ENCODE measurements at places on chromosomes 6 and 20.

GRCh38 chr6:72724545-72724944 lies 102.7 kb downstream of the KCNQ5 start:
- no peak for DNase-seq
- H3K27ac ChIP-seq, result no peak overlapping the region
- H3K36me3 ChIP-seq, result no peaks in the 10 kb centered on the region
- H3K4me1 ChIP-seq, result no peaks in the 10 kb centered on the region

DNA sequence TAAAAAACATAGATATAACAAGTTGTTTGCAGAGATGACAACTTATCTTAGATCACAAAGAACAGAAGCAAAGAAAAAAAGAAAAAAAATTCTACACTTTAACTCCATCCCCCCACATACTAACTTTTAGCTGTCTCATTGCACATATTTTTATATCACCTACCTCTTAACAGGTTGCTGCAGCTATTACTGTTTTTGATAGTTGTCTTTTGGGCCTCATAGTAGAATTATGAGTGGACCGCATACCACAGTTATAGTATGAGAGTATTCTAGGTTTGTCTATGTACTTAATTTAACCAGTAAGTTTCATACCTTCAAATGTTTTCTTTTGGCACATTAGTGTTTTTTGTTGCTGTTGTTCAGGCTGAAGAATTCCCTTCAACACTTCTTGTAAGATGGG lies 12.3 kb downstream of the RSPH3 start:
- no peaks in the 10 kb centered on the region for H3K4me1 ChIP-seq
- no peak overlapping the region for H3K27ac ChIP-seq
- DNase-seq, result no peak

- H3K4me3 ChIP-seq, result no peak overlapping the region
- DNase-seq, result no peak
- no peaks in the 10 kb centered on the region for H3K36me3 ChIP-seq
These were observed 10.7 kb upstream of the HDDC2 start for GRCh38 chr6:125312478-125312877.

DNA sequence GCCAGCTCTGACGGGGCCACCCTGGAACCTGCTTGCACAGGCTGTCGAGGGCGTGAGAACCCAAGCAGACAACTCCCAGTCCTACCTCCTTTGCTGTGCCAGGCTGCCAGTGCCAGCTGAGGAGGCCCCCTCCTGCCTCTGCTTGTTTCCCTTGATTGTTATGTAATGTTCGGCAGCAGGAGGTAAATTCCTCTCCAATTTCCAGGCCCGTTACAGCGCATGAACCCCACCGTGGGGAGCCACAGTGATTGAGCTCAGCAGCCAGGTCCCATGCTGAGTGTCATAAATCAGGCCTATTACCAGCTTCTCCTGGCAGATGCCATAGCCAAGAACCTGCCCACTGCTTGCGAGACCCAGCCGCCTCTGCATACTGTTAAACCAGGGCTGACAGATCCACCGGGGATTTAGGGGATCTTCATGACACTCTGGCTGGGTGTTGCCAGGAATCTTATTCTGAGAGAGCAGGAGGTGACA lies 320.5 kb downstream of the DHX35 start:
- H3K36me3 ChIP-seq, result no peaks in the 10 kb centered on the region
- no peaks in the 10 kb centered on the region for H3K4me1 ChIP-seq
- H3K27me3 ChIP-seq, result no peaks in the 10 kb centered on the region
- no peak overlapping the region for H3K4me3 ChIP-seq
- H3K27ac ChIP-seq, result no peak overlapping the region

DNA sequence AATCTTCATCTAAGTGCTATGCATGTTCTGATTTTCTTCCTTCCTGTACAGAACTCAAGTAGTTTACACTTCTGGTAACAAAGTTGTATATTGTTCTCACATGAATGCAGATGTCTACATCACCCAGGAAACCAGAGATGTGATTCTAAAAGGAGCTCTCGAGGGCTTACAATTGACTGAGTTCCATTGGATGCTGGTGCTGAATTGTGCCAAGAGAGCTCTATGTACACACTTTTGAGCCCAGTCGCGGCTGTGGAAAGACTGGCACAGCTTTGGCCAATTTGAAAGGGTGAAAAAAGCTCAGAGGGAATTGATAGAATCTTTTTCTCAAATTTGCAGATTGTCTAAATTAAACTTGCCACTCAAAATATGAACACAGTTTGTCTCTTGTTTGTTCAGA lies 340.7 kb downstream of the LMBRD1 start:
- H3K4me1 ChIP-seq, result no peaks in the 10 kb centered on the region
- no peak overlapping the region for H3K27ac ChIP-seq
- H3K4me3 ChIP-seq, result no peak overlapping the region
- no peaks in the 10 kb centered on the region for H3K36me3 ChIP-seq
- no peak for DNase-seq

DNA sequence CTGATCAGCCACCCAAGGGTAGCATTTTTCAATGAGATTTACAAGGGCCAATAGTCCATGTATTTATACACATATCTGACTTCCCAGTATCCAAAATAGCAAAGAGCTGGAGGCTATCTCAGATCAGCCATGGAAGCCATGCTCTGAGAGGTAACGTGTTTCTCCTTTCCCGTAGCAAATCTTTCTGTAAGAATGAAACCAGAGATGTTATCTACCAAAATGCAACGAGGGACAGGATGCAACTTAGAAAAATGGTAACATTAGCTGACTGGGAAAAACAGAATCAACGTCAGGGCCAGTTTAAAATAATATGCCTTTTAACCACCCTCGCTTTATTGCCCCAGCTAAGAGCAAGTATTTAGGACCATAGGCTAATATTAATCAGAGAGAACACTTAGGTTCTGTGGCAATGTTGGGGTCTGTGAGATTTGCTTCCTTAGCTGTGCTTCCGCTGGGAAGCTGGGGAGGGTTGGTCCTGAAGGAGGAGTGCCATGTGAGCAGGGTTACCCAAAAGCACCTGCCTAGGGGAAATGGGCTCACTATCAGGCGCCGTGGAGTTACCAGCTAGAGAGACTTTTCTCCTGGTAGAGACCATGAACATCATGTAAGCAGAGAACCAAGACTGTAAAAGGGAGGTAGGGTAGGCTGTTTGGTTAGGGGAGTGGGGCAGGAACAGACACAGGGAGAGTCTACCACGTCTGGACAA lies 1.2 kb downstream of the ZNF831 start:
- no peak for DNase-seq
- H3K27me3 ChIP-seq, result no peaks in the 10 kb centered on the region
- no peaks in the 10 kb centered on the region for H3K4me1 ChIP-seq
- H3K27ac ChIP-seq, result peak overlapping the region; percentile 64

- peaks cover 78% of the 10 kb centered on the region for H3K36me3 ChIP-seq
- H3K27me3 ChIP-seq, result no peaks in the 10 kb centered on the region
These were observed 72.2 kb downstream of the SCAF8 start for GRCh38 chr6:154805288-154805911.

GRCh38 chr20:40160097-40160550 lies 528.9 kb downstream of the MAFB start:
- peak; percentile 64 for DNase-seq
- H3K27ac ChIP-seq, result no peak overlapping the region
- H3K27me3 ChIP-seq, result peaks cover 2% of the 10 kb centered on the region
- no peaks in the 10 kb centered on the region for H3K36me3 ChIP-seq
- no peaks in the 10 kb centered on the region for H3K4me1 ChIP-seq
- no peak overlapping the region for H3K4me3 ChIP-seq

DNA sequence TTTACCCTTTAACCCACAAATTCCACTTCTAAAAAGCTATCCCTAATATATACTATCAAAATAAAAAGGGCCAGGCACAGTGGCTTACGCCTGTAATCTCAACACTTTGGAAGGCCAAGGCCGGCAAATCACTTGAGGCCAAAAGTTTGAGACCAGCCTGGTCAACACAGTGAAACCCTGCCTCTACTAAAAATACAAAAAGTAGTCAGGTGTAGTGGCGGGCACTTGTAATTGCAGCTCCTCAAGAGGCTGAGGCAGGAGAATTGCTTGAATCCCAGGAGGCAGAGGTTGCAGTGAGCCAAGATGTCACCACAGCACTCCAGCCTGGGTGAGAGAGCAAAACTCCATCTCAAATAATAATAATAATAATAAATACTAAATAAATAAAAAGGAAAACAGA lies 82.5 kb downstream of the TRIM27 start:
- no peak overlapping the region for H3K4me3 ChIP-seq
- H3K27ac ChIP-seq, result no peak overlapping the region
- no peaks in the 10 kb centered on the region for H3K36me3 ChIP-seq
- peaks cover 8% of the 10 kb centered on the region for H3K4me1 ChIP-seq
- H3K27me3 ChIP-seq, result peaks cover 19% of the 10 kb centered on the region
- DNase-seq, result no peak
